ENCODE measurements at places on chromosomes 1 and 21.

GRCh38 chr1:54582566-54583306 is 34.7 kb downstream of the ACOT11 start:
- no peak for DNase-seq

GRCh38 chr1:179590671-179591070 is 961 bp upstream of the TDRD5 start:
- DNase-seq, result no peak

GRCh38 chr1:72483846-72484357 is 201.6 kb upstream of the NEGR1 start:
- DNase-seq, result no peak

- no peak for DNase-seq
Observed at GRCh38 chr1:162029157-162029556, 5.5 kb upstream of the OLFML2B start.

DNA sequence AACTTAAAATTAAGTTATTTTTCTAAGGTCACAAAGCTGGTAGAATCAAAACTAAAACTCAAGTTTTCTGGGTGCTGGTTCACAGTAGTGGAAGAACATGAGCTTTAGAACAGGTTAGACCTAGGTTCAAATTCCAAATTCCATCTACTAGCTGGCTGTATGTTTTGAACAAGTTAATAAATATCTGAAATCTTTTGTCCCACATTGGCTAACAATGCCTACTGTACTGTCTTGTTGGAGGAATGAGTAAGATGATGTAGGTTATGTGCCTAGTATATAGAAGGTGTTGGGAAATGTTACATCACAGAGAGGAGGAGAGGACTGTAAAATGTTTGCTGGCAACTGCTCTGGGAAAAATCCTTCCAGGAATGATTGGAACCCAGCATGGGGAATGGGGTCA is 14.0 kb upstream of the CD247 start:
- no peak for DNase-seq

DNA sequence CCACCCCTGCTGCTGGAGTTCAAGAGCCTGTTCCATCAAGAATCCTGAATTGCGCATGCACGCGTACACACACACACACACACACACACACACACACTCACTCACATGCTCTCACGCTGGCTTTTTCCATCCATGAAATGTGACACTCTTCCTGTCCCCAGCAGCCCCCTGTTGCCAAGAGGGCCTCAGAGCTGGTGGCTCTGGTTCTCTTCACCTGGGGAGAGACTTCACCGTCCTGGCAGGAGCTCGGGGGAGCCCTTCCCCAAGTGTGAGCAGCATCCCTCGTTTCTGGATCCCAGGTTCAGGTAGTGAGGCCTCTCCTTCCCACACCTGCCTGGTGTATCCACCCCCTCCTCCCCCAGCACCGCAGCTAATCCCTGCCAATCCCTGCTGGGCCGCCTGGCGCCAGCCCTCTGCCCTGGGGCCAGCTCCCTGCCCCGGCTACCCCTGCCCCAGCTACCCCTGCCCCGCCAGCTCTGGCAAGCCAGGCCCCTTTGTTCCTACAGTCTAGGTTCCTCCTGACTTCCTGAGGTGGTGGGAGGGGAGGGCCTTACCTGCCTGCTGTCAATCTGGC is 9.9 kb downstream of the PLOD1 start:
- no peak for DNase-seq

DNA sequence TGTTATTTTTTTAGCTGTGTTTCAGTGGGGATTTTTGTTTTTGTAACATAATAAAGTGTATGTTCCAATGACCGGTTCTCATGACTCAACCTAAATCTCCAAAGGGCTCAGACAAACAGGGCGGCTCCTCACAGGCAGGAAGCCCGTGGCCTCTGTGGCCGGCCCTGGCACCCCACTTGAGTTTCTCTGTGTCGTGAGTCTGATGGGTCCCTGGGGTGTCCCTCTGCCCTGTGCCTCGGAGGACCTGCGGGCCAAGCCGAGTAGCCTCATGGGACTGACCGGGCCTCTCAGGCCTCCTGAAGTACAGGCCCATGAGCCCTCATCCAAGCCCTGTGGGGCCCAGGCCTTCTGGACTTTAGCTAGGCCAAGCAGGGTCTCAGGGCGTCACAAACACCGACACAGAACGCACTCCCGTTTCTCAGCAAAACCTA is 16.1 kb upstream of the CCDC27 start:
- DNase-seq, result no peak

- peak; percentile 59 for DNase-seq
Observed at GRCh38 chr1:202155478-202156021, 4.9 kb downstream of the PTPN7 start.

GRCh38 chr1:113142791-113143190 is 69.8 kb downstream of the LRIG2 start:
- no peak for DNase-seq

DNA sequence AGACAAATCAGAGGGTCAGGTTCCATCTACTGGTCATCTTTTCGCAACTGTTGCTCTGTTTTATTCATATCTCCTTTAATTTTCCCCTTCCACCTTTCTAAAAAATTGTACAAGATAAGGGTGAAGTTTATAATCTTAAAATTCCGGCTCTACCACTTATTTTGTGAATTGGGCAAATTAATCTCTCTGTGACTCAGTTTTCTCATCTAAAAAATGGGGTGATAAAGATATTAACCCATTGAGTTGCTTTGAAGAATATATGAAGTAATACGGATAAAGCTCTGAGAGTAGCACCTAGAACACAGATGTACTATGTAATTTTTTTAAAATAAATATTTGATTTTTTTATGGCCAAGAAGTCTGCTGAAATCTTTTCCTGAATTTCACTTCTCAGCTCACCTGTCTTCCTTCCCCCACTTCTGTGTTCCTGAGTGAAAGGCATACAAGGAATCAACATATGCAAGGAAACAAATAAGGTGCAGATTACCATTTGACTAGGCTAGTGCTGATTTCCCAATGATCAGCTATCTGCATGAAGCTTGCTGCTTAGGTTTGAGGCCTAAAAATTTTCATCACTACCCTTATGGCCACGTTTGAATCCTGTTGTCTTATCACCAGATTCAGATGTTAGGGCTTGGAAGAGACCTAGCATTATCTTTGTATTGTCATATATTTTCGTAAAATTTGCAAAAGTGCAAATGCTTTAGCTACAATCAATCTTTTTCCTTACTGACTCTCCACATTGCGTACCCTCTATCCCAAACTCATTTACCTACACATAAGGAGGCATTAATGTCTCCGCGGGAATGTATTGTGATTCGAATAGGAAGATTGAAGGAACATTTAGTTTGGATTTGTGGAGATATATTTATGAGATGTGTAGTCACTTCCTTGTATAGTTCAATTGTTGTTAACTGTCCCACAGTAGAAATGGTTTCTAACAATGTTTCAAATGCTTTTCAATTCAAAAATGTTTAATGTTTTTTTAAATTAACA is 718.3 kb upstream of the PTBP2 start:
- DNase-seq, result no peak

- no peak for DNase-seq
Observed at GRCh38 chr1:39787468-39787867, 1.2 kb downstream of the BMP8B start.

DNA sequence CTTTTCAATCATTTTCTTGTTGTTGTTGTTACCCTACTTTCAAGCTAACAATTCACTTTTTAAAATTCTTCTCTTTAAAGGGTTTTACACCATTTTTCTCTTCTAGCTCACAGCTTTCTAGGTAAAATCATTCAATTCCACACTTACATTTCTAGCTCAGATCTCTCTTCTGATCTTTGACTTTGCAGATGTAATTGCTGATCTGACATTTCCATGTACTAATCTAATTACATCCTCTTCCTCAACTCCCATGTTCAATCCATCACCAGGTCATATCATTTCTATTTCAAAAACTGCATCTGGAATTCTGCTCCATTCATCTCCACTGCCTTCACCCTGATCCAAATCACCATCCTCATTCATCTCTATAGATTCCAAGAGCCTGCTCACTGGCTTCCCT is 3.0 kb downstream of the BCL10 start:
- no peak for DNase-seq

GRCh38 chr1:220382994-220383393 is 110.7 kb upstream of the RAB3GAP2 start:
- no peak for DNase-seq

DNA sequence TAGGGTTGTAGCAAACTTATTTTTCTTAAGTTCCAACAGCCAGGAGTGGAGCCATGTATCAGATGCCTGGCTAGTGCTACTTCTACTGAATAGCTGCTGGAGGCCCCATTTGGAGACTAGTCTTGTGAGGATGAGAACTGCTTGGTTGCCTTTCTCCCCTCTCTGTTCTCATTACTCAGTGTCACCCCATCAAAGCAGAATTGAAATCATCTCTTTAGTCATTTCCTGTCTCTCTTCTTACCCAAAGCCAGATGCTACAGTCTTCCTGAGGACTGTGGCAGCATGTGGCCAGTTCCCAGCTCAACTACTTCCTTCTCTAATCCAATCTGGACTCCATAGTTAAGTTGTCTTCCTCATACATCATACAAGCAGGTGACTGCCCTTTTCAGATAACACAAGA is 197.5 kb downstream of the BRINP2 start:
- no peak for DNase-seq

GRCh38 chr1:225899044-225899925 is 10.3 kb upstream of the LEFTY1 start:
- DNase-seq, result peak; percentile 43

DNA sequence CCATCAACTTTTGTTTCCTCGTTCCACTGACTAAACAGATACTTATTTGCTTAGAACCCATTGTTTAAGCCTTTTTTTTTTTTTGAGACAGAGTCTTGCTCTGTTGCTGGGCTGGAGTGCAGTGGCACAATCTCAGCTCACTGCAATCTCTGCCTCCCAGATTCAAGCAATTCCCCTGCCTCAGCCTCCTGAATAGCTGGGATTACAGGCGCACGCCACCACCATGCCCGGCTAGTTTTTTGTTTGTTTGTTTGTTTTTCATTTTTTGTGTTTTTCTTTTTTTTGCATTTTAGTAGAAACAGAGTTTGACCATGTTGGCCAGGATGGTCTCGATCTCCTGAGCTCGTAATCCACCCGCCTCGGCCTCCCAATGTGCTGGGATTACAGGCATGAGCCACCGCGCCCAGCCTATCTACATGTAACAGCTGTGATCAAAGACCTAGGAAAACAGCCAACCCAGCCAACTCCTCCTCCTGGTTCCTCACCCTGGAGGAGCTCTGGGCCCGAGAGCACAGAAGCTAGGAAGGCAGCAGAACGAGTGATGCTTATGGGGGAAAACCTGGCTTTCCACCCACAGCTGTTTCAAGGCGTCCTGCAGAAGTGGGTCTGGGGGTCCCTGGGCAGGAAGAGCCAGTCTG is 32.9 kb downstream of the KCNN3 start:
- DNase-seq, result no peak

- peak; percentile 62 for DNase-seq
Observed at GRCh38 chr1:208445758-208446203, 201.6 kb upstream of the PLXNA2 start.

- peak; percentile 9 for DNase-seq
Observed at GRCh38 chr1:7628273-7628672, 142.8 kb upstream of the VAMP3 start.

DNA sequence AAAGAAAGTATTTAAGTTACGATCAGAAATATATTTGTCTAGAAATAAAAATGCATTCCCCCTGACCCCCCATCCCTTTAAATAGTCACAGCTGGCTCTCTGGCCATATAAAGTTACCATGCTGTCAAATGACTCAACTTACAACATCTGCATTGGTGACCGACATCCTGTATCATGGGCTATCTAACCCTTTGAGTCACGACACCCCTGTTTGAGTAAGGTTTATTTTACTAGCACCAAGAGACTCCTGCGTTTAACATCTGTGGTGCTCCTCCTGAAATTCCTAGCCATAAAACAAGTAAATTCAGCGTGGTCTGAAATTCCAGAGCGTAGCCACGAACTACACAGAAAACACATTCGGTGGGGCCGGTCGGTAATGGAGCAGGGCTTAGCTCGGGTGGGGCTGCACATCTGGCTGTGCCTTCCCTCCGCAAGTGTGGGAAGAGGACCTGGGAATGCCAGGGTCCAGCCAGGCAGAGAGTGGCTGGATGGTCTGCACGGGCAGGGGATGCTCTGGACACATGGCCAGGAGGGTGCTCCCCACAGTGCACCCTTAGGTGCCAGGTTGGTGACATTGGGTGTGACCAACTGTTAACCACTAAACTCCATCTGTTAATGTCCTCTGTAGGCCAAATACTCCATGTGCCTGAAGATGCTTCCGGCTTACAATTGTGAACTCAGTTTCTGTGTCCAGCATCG is 53.0 kb upstream of the CLDN14 start:
- no peak for DNase-seq

- no peak for DNase-seq
Observed at GRCh38 chr1:163379801-163380200, 58.0 kb downstream of the NUF2 start.

- peak; percentile 13 for DNase-seq
Observed at GRCh38 chr1:3055051-3055450, 14.0 kb upstream of the PRDM16 start.

GRCh38 chr1:211811126-211811525 is 19.4 kb downstream of the LPGAT1 start:
- DNase-seq, result no peak

- no peak for DNase-seq
Observed at GRCh38 chr1:154263465-154264332, 8.7 kb upstream of the HAX1 start.

GRCh38 chr1:1161683-1162079 is 12.0 kb upstream of the TTLL10 start:
- DNase-seq, result peak; percentile 55
